Stimulated activated CD8-positive, alpha-beta memory T cell treated with anti-CD3 and anti-CD28 coated beads, Interleukin-15, amount 100 ng/mL, for 4 hours (primary cell): ENCODE measurements at places on chromosomes 11 and 22.
A peak's percentile ranks its signal among the peaks of the same experiment; 100 is the strongest.

DNA sequence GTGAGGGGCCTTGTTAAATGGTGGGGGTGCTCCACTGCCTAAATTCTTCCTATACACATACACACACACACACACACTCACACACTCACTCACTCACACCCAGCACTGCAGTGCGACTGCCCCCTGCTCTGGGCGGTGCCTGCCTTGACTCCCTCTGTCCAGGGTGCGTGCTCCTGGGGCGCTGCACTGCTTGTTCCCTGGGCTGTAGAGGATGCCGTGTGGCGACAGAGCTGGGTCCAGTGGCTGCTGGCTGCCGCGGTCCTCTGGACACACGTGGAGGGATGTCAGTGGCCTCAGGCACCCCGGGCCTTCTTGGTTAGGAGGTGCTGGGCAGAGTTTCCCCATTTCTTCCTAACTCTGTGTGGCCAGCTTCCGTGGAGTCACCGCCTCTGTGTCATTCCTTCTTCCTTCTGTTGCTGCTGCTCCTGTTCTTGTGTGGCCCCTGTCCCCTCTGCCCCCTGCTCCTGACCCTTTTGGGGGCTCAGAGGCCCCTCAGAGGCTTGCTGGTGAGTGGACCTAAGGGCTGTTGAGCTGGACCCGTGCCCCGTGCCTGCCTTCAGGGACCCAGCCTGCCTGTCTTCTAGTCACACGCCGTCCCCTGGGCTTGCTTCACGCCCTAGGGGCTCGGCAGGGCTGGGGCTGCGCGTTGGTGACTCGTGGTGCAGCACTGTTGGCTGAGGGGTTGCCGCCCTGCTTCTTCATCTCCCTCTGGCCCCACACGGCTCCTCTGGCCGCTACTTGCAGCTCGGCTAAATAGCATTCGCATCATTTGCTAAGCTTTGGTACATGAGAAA, 147.0 kb downstream of the TBC1D22A start:
- DNase-seq = no peak

DNA sequence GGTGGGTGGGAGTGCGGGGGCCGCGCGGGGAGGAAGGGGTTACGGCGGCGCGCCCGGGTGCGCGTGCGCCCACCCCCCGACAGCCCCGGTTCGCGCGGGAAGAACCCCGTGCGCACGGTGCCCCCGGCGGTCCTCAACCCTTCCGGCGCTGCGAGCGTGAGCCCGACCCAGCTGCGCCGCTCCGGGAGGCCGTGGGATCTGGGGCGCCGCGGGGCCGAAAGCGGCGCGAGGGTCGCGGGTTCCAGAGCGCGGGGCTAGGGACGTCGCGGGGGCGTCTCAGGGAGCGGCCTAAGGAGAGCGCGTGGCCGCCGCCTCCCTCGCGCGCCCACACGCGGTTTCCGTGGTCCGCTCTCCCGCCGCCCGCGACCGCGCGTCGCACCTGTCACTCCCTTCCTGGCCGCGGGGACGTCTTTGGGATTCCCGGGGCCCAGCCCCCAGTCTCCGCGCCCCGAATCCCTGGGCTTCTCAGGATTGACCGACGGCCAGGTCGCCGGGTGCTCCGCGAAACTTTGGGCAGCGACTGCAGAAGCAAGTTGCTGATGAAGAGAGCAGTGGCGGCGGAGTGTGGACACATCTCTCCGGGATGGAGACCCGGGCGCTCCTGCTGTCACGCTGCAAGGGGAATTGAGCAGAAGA, 582 bp downstream of the SREBF2 start:
- DNase-seq = peak; percentile 45

DNA sequence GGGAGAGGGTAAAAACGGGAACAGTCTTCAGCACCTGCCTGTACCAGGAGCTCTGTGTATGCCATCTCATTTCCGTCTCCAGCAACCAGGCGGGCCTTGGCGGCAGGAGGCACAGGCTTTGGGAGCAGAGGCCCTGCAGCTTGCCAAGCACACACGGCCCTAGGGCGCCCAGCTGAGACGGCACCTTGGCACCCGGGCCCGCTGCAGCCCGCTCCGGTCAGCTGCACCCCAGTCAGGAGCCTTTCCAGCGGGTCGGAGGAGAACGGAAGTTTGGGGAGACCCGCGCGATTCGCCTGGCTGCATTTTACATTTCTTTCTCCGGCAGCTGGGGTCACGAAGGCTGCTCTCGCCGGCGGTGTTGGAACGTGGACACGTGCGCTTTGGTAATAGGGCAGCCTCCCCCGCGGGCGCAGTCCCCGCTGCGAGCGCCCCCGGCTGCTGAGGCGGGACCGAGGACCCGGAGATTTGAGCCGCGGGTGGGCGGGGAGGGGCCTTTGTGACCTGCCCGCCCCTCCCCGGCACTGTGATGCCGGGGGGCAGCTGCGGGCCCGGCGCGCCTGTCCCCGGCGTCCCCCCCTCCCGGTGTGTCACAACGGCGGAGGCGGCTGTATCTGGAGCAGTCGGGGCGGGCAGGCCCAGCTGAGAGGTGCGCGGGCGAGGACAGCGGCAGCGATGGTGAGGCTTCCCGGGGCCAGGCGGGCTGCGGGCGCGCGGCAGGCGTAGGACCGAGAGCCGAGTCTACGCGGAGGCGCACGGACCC, at the start of gene TUBA8:
TSS of gene TUBA8 (plus strand) at position 616 of the 760 bp plus-strand sequence. CDS start at position 673, 57 bp downstream.
- DNase-seq = peak; percentile 22

- no peak for DNase-seq
Observed at GRCh38 chr11:69516526-69516925, 35.1 kb downstream of the LINC01488 start.

GRCh38 chr11:79170321-79170720, 270.5 kb downstream of the TENM4 start:
- no peak for DNase-seq

DNA sequence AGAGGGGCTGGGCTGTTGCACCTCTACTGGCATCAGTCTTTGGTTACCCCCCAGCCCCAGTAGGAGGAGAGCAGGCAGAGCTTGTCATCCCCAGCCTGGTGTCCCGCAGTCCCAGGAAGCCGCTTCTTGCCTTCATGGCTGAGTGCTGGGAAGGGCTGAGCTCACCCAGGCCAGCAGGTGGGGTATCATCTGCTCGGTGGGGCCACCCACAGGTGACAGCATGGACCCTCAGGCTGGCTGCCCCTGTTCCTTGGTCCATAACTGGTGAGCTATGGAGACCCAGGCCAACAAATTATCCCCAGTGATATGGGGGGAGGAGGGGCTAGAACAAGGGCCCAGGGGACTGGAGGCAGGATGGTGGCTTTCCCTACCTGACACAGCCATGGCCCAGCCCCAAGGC, 6.5 kb upstream of the RHOD start:
- DNase-seq = no peak
